ENCODE measurements at places on chromosomes 7 and 10.

GRCh38 chr7:27693794-27694193, 31.1 kb upstream of the HIBADH start:
- DNase-seq, result no peak

- no peak for DNase-seq
Observed at GRCh38 chr10:75926763-75927162, 495.3 kb downstream of the LRMDA start.

DNA sequence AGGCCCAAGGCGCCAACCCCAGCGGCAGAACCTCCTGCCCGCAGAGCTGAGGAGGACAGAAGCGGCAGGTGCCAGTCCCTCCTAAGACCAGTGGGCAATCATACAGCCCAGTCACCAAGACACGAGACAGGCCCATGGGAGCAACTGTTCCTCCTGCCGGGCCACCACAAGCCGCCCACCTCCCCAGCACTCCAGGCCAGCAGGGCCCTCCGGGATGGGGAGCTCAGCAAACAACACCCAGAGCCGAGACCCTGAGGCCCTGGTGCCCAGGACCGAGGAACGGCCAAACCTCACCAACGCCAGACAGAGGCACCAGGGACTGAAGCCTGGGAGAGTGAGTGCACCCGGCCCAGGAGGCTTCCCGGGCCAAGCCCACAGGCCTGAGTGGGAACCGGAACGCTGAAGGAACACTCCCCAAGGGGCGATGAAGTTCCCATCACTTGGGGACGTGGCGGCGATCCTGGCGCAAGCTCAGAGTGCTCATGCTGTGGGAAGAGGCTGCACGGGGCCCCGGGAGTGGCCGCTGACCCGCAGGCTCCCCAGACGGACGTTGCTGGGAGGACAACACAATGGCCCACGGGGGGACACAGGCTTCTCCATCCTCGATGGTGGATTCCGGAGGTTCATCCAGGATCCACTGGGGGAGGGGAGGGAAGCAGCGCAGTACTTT, 35.1 kb downstream of the GPER1 start:
- no peak for DNase-seq

DNA sequence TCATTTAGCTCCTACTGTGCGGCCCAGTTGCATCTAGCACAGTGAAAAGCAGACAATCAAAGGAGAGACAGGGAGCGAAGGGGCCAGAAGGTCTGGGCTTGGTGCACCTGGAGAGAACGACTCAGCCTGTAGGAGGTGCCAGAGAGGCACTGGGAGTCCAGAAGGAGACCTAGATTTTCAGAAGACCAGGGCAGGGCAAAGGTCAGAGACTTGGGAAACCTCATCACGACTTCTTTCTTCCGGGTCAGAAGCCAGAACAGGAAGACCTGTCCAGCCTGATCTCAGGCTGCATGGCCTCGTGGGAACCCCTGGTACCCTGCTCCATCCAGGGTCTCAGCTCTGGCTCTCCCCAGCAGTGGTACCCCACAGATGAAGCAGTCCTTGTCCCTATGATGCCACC, 5.2 kb downstream of the AGAP3 start:
- peak; percentile 52 for DNase-seq

DNA sequence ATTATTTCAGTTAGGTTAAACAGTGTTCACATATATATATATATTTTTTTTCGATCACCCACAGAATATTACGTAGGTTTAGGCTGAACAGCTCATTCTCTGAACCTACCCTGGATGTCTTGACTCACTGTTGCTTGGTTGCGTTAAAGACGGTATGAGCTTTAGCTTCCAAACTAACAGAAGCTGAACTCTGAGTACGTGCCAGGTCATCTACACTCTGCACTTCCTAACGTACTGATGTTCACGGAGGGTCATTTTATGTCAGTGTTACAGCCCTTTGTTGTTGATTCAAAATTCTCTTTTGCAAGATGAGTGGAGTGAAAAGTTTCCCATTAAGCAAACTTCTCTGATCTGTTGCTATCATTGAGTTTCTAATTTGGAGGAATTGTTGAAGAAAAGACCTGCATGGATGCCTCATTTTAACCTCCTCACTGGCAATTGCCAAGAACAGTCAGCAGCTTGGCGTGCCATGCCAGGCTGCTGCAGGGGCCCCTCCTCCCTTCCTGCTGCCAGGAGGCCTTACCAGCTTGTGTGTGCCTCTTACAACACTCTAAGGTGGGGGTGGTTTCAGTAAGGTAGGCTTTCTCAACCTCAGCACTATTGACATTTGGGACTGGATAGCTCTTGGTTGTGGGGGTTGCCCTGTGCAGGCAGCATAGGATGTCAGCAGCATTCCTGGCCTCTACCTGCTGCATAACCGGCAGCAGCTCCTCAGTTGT, 44.3 kb downstream of the INSYN2A start:
- no peak for DNase-seq

DNA sequence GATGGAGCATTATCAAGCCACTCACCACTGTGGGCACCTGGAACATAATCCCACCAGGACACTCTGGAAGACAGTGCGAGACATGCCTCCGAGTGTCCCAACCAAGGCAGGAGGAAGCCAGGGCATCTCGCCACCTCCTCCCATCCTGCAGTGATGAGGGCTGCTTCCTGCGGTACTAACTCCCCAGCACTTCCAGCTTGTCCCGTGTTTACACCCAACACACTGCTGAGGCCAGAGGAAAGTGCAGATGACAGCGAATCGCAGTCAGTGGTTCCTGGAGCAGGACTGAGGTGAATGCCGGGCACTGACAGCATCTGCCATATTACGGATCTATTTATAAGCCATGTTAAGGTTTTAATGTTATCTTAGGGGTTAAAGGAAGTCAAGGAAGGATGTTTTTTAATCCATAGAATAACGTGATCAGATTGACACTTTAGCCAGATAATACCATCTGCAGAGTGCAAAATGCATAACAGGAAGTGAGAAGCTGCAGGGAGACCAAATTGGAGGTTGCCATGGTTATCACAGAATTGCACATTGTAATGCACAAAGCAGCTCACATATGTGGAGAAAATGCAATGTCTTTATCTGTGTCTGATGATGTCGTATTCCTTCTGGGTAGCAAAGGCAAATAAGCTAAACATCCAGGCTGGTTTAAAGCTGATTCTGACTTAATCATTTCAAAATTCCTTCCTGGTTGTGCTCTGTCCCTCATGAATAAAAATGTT, 314.1 kb upstream of the C7orf33 start:
- no peak for DNase-seq

- no peak for DNase-seq
Observed at GRCh38 chr10:62188021-62188616, 80.5 kb downstream of the RTKN2 start.

- DNase-seq, result no peak
Observed at GRCh38 chr7:155450558-155450969, 7.4 kb upstream of the EN2 start.

DNA sequence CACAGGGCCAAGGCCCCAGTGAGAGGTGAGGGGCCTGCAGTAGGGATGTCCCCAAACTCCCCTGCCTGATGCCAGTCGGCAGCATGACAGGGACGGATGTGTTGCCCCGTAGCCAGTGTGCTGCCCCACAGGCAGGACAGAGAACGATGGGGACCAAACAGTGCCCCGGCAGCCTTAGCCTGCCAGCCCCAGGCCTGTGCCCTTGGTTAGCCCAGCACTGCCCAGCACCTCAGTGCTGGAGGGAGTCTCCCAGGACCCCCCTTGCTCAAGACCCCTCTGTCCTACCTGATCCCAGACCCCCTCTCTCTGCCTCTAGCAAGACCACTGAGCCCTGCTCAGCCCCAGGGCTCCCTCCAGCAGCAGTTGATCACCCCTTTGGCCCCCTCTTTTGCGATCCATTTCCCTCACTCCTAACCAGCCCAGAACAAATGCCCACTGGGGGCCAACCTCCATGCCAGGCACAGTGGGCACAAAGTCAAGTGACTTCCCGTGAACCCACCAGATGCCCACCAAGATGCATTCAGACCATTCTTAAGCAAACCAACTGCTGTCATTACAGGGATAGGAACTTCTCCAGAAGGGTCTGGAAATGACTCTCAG, 34.0 kb downstream of the OAT start:
- DNase-seq, result no peak

GRCh38 chr7:147432079-147432478, 1158.5 kb upstream of the C7orf33 start:
- no peak for DNase-seq

GRCh38 chr7:91771394-91771793, 109.1 kb downstream of the MTERF1 start:
- DNase-seq, result no peak

DNA sequence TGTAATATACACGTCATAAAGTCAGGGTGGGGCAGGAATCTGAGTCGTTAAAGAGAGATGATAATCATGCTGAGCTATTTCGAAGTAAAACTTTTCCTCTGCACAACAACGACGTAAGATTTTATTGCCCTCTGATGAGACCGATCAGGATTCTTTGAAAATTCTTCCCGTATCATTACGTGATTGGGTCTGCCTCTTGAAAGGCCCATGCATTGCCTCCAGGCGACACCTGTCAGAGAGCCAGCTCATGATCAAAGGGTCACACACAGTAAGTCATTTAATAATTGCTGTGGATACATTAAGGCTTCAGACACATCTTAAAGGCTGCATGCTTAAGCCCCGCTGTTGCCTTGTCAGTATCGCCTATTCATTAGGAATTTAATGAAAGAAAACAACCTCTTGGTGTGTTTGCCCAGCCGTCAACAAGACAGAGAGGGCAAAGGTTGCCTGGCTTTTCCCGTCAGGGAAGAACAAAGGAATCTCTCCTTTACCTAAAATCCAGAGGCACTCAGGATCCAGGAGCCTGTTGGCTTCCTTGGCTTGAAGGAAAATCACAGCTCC, 189.0 kb upstream of the SH2B2 start:
- no peak for DNase-seq

GRCh38 chr10:70295321-70295720, 11.5 kb upstream of the NPFFR1 start:
- peak; percentile 24 for DNase-seq

DNA sequence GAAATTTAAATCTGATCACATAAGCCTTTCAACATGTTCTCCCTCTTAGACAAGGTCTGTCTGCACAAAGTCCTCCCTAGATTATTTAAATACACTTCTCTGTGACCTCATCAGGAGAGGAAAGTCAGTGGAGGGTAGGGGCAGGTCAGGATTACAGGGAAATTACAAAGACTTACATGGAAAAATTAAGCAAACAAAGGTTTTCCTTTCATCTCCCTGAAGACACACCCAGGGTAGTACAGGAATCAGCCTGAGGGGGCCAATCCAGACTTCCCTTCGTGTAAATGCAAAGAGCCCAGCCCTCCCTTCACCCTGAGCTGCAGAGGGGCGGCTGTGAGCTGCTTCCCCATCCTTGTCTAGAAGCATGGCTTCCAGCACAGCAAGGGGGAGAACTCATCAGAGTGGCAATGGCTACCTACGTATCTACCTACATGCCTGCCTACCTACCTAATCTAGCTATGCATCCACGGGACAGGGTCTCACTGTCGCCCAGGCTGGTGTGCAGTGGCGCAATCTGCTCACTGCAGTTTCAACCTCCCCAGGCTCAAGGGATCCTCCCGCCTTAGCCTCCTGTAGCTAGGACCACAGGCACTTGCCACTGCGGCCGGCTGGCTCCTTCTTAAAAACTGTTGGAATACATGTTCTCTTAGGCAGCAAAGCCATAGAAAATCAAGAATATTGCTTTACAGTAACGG, 33.2 kb downstream of the PITRM1 start:
- no peak for DNase-seq

DNA sequence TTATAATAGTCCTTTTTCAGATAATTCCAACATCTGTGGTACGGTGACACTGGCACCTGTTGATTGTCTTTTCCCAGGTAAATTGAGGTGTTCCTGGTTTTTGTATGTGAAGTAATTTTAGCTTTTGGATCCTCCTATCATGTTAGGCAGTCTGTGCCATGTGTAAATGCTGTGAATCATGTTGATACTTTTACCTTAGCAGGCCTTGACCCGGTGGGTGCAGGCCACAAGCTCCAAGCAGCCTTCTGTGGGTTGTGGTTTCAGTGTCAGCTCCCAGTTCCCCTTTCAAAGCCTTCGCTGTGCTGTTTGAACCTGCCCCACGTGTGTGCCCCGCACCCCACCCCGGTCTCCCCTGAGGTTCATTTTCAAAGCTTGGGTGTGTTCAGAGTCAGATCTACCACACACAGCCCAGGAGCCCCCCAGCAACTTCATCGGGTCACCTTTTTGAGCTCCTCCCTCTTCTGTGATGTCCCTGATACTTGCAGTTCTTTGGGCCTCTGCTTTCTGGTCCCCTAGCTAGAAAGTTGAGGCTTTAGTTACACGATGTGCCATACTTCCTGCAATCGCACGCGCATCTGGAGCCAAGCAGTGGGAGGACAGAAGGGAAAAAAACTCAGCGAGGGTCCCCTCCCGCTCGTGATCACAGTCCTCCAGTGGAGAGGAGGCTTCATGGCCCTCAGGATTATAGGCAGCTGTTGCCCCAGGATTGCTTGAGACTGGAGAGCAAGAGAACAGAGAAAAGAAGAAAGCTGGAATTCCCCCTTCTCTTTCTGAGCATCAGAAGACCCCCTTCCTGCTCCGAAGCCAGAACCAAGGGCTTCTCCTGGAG, 8.7 kb upstream of the BHLHA15 start:
- no peak for DNase-seq

DNA sequence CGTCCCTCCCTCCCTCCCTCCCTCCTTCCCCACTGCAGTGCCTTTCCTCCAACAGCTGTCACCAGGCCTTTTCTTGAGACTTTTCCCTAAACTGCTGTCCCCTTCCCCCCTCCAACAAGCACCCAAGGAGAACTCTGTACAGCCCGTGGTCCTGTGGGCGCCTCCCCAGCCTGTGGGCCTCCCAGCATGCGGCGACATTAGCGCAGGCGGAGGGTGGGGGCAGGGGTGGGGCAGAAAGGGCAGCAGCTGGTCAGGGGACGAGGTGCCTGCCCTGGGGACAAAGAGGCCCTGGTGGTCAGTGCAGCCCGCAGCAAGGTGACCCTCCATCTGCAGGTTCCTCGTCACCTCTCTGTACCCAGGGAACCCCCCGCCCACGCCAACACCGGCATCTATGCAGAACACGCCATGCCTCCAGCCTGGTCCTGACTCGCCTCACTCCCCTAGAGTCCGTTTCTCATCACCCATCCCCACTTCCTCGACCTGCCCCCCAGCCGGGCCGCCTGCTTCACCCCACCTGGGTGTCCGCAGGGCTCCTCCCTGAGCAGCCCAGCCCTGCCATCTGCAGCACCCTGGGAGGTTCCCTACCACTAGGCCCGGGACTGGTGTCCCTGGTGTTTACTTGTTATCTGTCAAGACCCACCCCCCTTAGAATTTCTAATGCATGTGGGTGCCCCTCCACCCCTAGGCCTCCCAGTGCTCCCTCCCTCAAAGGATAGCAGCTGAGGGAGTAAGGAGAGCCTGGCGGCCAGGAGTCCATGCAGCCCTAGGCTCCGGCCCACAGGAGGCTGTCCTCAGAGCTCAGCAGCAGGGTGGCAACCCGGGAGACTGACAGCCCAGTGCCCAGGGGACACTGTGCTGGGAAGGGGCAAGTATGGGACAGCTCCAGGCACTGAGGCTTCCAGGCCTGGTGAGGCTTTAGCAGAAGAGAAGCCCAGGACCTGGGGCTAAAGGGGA, 147.8 kb downstream of the ARHGAP22 start:
- no peak for DNase-seq

- DNase-seq, result no peak
Observed at GRCh38 chr7:81415181-81415580, 354.7 kb downstream of the HGF start.

GRCh38 chr7:134255814-134256213, 60.9 kb downstream of the SLC35B4 start:
- no peak for DNase-seq

GRCh38 chr7:101232141-101232850, 5.3 kb downstream of the CLDN15 start:
- peak; percentile 79 for DNase-seq
